ENCODE measurements at places on chromosomes 5 and 9.

GRCh38 chr9:82781921-82782392 is 281.0 kb downstream of the RASEF start:
- no peak for DNase-seq

DNA sequence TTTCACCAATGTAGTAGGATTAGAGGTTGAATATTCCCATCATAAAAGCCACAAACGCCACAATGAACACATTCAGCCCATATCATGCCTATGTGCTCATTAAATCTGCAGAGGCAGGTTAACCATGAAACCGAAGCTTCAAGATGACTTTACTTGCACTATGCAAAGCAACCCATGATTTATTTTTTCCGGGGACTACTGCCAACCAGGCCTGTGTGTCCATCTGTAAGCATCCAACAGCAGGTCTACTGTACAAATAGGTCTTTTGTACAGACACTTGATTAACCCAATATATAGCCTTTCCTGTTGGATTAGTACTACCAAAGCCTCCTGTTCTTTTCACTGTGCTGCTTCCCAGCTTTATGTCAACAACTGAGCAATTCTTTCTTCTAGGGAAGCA is 104.9 kb upstream of the CDH10 start:
- DNase-seq, result no peak

GRCh38 chr9:982394-983230 is 6.2 kb downstream of the DMRT3 start:
- no peak for DNase-seq

- DNase-seq, result no peak
Observed at GRCh38 chr5:142181096-142181495, 72.5 kb downstream of the NDFIP1 start.

DNA sequence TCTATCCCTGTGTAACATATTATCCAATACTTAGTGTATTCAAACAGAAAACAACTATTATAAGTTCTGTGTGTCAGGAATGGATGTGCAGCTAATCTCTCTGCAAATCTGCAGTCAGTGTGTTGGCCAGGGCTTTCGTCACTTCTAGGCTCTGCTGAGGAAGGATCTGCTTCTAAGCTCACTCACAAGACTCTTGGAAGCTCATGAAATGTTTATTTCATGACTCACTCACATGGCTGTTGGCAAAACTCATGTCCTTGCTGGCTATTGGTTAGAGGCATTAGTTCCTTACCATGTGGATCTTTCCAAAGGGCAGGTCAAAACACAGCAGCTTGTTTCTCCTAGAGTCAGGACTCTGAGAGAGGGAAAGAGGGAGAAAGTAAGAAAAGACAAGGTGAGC is 367.4 kb upstream of the SMARCA2 start:
- DNase-seq, result no peak

DNA sequence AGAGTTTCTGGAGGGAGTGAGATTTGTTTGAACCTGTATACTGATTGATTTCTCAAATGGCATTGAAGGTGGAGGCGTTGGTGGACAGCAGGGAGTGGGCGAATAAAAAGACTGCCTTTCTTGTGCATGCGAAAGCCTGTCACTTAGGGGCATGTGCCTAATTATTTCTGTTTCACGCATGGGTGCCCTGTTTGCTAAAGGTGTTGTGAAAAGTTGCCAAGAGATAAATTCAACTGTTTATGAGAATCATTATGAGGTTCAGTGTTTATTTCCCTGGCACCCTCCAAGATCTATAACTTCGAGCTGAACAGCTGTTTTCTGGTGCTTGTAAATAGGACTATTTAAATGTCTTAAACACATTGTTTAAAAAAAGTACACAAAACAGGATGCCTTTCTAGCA is 67.4 kb upstream of the DMRTA1 start:
- DNase-seq, result no peak
